CD4-positive, alpha-beta T cell treated with Interleukin-21 for 1 hour (primary cell): ENCODE measurements at places on chromosomes 16 and 17.

DNA sequence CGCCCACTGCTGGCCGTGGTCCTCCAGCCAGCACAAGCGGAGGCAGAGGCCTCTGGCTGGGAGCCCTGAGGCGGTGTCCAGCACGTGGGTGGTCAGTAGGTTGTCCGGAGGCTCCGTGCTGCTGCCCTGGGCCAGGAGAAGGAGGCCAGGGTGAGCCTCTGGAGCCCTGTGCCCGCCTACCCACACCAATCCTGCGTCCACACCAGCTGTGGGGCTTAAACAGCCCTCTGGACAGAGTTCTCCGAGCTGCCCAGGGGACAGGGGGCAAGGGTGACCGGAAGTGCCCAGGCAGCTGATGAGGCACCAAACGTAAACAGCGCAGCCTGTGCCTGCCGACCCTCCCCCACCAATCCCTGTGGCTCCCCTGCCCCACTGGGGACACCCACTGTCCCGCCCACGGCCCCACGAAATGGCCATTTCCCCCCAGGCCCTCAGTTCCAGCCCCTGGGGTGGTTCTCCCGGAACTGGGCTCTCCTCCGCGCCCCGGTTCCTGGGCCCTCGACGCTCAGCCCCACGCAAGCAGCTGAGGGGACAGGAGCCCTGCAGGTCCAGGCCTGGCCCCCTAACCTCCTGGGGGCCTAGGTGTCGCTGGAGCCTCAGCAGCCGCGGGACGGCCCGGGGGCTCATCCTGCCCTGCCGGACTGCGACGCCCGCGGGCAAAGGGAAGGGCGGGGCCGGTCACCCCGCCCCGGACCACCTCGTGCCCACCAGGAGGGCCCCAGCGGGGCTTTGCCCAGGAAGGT is 27.9 kb upstream of the DBNDD1 start:
- no peak for DNase-seq

DNA sequence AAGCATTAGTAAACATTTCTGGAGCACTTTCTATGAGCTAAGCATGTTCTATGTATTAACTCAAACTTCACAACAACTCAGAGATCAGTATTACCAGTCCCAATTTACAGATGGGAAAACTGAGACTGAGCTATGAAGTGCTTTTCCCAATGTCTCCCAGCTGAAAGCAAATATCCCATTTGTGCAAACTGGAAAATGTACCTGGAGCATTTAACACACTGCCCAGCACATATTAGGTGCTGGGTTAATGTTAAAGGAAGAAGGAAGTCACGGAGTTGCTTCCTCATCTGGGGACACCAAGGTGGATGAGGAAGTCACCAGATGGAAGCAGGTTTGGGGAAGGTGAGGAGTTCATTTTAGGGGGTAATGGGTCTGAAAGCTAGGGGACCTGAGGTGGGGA is 66.1 kb downstream of the ABCC6 start:
- DNase-seq = no peak

DNA sequence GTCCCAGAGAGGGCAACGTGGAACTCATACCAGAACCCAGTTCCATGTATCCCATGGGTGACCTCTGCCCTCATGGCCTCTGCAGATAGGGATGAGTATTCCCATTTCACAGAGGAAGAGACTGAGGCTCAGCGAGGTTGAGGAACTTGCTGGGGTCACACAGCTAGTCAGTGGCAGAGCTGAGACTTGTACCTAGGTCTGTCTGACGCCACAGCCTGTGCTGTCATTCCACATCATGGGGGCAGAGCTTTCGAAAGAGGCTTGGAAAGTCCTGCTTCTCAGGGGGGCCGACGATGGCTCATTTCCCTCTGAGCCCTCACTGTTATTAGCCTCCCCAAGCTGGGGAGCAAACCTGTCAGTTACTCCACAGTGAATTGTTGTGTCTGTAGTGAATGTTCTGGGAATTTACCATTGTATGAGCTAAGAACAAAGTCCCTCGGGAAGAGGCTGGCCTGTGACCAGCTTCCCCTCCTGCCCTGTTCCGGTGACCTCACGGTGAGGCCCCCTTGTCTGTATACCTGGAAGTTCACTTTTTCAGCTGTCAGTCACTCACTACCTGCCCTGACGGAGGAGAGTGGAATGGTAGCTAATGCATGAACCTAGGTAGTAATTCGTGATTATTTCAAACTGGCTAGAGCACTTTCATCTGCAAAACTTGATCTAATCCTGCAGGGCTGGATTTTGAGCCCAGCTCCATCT is 8.9 kb downstream of the METTL22 start:
- DNase-seq = no peak

DNA sequence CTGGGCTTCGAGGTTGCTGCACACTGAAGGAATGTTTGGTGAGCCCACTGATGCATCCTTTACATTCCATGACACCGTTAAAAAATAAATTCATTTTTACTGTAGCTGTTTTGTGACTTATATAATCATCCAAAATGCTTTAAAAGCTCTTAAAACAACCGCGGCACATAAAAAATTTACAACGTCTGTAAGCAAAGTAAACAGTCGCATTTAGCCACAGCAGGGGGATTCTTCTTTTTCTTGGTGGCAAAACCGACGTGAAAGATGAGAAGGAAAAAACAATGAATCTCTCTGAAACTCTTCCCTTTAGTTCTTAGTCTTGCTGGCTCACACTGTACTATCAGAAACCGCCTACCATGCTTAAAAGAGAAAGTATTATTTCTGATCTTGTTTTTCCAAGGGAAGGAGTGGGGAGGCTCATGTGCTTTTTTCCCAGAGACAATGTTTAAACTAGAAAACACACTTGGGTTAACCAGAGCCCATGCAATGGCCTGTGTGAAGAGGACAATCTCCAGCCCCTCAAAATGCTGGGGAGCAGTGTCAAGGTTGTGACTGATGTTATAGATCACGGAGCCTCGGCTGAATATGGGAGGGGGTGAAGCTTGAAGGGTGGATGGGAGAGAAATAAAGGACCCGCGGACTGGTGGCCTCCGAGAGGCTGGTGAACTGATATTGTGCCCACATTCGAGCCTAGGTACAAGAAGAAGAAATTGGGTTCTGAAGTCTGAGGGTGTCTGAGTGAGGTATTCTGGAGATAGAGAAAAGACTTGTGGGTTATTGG is 91.1 kb downstream of the IRF8 start:
- no peak for DNase-seq

DNA sequence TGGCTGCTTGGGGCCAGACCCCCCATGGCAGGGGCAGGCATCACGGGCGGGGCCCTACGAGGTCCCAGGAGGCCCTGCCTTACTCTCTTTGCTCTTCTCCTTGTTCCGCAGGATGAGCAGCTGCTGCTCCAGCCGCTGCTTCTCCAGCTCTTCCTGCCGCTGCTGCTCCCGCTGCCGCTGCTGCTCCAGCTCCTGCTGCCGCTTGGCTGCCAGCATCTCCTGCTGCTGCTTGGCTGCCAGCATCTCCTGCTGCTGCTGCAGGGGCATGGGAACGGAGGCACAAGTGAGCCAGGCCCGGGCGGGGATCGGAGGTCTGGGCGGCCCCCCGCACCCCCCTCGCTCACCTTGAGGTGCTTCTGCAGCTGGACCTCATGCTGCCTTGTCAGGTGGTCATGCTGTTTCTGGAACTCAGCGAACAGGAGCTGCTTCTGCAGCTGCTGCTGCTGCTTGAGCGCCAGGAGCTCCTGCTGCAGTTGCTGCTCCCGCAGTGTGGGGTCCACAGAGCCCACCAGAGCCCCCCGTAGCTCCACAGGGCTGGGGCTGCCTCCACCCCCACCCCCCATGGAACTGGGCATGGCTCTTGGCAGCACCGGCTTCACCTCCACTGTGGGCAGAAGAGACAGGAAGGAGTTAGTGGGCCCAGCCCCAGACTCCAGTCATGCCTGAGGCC is 22.8 kb downstream of the G6PC3 start:
- no peak for DNase-seq

GRCh38 chr17:73363442-73364154 is 51.8 kb upstream of the CDC42EP4 start:
- DNase-seq = no peak

DNA sequence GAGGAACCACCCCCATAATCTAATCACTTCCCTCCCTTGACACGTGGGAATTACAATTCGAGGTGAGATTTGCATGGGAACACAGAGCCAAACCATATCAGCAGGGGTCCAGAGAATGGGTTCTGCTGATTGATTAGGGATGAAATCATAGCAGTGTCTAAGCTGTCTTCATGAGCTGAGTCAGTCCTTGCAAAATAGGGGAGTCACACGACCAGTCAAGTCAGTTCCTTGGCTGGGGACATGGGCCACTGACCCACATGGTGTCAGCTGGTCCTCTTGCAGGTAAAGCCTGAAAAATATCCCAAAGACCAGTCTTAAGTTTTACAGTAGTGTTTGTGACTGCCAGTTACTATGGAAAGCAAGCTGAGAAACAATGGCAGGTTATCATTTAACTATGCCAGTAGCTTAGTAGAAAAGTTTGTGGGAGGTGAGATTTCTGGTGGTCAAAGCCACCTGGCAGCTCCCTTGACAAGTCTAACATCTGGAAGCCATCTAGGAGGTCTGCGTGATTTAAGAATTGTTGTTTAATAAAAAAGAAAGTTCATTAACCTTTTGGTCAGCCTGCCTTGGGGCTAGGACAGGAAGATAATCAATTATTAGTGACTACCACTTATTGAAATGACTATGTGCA is 15.7 kb upstream of the ATF7IP2 start:
- no peak for DNase-seq

DNA sequence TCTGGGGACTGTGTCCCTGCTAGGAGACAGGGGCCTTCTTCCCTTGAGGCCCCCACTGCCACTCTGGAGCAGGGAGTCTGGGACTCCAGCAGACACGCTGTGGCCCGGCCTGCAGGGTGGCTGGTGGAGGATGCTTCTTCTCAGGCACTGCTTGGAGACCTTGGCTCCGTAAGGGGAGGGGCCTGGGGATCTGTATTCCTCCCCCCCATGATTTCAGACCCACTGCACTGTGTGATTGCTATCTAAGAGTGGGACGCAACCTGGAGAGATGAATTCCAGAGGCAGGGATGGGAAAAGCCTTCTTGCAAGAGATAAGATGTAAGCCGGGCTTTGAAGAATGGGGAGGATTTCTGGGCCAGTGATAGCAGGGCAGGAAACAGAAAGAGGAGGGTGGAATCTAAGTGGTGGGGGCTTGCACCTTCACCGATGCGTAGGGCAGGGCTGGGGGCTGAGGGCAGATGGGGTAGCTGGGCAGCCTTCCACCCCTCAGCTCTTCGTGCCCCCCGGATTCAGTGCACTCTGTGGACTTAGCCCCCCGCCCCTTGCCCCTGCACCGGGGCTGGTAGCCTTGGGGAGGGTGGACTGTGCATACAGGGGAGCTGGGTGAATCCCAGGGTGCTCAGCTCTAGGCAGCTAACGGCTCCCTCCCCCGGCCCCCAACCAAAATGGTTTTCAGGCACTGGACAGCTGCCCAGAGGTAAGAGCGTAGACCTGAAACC is 5.2 kb upstream of the GSE1 start:
- no peak for DNase-seq

GRCh38 chr17:27605409-27605808 is 25.6 kb upstream of the LGALS9 start:
- DNase-seq = no peak

DNA sequence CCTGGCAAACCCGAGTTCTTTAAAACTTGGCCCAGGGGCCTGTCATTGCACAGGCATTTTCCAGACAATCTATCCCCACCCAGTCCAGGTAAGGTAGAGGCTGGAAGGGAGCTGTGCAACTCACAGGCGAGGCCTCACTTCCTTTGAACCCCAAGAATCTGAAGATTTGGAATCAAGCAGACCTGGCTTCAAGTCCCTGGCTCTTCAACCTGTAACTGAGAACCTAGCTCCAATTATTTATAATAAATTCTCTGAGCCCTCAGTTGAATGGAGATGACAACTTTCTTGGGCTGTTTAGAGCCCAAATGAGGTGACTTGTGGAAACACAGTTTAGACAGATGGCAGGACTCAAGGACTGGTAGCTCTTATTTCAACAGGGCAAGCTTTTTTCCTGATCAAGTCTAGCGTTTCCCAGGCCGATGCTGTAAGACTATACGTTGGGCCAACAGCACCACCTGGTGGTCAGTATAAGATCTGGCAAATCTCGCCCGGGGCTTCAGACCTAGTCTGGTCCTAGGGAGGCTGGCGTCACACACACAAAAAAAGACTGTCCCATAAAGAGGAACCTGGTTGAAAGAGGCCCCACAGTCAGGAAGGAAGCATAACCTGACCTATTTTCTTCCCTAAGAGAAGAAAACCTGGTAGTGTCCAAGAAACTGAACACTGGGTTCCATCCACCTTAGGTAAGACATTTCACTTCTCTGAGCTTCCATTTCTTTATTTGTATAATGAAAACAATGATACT is 117.9 kb downstream of the C17orf67 start:
- DNase-seq = peak; percentile 69

- DNase-seq = peak; percentile 46
Observed at GRCh38 chr16:89534252-89534756, 26.1 kb downstream of the SPG7 start.

- peak; percentile 24 for DNase-seq
Observed at GRCh38 chr16:27515874-27516353, 33.8 kb downstream of the GTF3C1 start.

- no peak for DNase-seq
Observed at GRCh38 chr16:31008149-31008548, 2.3 kb downstream of the STX1B start.

DNA sequence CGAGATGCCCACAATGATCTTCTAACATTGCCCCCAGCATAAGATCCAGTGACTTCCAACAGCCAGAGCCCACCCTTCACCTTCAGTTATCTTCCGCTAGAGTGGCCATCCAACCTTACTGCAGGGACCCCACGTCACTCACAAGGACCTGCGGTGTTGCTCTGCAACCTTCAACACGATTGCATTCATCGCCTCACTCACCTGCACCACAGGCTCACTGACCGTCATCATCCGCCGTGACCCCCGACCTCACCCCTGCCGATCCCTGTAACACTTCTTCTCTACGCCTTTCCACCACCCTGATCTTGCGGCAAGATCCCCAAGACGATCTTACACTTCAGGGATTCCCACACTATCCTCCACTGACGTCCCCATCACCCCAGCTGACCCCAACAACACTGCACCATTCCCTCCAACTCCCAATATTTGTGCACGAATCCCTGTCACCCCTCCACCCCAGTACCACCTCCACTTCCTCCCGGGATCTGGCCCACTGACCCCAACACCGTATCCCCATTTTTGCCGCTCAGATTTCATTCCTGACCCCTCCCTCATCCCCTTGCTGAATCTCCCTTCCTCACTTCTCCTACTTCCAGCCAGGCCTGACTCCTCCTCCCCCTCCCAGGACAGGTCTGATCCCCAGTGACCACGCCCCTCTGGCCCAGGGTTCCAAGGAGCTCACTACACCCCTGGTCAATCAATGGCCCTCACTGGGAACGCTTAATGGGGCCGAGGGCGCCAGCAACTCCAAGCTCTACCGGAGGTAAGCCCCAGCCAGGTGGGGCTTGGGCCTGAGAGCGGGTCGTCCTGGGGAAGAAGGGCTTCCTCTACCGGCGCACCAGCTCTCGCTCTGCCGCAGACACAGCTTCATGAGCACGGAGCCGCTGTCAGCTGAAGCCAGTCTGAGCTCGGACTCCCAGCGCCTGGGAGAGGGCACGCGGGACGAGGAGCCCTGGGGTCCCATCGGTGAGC is 7.6 kb downstream of the RUNDC3A start:
- no peak for DNase-seq

GRCh38 chr17:44102849-44103622 is 20.4 kb downstream of the HDAC5 start:
- DNase-seq = no peak
